ENCODE measurements at places on chromosomes 11 and 22.

GRCh38 chr11:61538636-61538961, 30.1 kb downstream of the LRRC10B start:
- no peak for DNase-seq

DNA sequence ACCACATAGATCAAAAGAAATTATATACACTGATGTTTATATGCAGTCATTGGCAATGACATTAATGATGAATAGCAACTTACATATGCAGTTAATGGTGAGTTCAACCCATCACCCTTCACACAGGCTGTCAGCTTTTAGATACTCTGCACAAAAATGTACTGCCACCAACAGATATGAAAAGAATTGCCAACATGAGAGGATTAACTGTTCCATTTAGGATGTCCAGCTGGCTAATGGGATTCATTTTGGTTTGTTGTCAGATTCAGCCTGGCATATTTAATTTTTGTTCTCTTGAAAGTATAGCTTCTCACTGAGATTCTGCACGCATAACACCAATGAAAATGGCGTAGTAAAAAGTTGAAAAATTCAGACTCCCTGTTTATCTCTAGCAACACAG, 554.0 kb upstream of the ARHGAP42 start:
- DNase-seq: no peak

- DNase-seq: no peak
Measured at GRCh38 chr11:116473206-116473769, 299.5 kb downstream of the BUD13 start.

DNA sequence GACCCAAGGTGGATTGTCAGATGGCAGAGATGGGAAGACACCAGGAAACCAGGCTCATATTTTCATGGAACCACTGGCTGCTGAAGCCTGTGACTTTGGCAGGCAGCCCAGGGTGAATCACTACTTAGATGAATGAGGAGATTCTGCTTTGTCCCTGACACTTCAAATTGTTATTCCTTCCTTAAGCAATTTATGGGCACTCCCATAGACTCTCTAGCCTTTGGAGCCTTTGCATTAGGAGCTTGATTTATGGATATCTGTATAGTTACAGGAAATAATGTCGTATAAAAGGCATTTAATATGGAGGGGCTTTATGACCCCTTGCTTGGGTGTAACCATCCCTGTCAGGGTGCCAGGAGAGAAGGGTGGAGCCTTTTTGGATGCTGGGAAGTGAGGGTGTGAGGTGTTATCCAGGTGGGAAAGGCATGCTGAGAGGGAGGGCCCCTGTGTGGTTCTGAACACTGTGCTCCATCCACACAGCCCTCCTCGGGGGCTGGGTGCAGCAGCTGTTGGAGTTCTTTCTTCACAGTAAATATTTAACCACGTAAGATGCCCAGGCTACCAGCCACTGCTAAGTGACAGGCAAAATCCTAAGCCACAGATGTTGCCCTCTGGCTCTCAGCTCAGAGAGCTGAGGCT, 35.3 kb downstream of the IL18 start:
- no peak for DNase-seq

DNA sequence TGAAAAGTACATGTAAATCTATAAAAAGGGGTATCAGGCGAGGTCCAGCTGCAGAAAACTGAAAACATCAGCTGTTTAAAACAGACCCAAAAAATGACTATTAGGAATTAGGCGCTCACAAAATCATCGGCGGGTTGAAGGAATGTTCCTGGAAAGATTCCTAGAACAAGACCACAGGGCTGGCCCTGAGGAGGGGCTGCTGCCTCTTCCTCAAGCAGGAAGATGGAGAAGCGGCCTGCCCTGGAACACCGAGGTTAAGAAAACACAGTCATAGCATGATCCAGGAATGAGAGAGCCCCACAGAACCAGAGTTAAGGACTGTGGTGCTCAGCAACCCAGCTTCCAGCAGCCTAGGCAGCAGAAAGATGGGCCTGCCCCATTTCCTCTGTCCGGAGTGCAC, 78.4 kb downstream of the C11orf91 start:
- no peak for DNase-seq

- DNase-seq: no peak
Measured at GRCh38 chr11:6733326-6734275, 38.2 kb downstream of the OR2AG2 start.

DNA sequence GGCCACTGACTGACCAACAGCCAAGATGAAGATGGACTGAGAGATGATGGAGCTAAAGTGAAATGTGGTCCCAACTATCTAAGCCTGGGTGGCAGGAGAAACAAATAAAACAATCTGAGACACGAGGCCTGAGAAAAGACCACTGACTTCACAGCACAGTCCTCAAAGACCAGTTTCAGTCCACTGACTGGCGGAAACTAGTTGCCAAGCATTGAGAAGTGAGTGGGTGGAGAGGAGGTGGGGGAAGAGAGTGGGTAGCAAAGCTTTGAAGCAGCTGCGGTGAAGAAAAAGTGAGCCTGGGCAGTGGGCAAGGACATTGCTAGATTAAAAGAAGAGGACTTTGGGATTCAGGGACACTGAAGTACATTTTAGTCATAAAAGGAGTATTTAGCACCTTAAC, 1.9 kb downstream of the MS4A1 start:
- DNase-seq: peak; percentile 82

DNA sequence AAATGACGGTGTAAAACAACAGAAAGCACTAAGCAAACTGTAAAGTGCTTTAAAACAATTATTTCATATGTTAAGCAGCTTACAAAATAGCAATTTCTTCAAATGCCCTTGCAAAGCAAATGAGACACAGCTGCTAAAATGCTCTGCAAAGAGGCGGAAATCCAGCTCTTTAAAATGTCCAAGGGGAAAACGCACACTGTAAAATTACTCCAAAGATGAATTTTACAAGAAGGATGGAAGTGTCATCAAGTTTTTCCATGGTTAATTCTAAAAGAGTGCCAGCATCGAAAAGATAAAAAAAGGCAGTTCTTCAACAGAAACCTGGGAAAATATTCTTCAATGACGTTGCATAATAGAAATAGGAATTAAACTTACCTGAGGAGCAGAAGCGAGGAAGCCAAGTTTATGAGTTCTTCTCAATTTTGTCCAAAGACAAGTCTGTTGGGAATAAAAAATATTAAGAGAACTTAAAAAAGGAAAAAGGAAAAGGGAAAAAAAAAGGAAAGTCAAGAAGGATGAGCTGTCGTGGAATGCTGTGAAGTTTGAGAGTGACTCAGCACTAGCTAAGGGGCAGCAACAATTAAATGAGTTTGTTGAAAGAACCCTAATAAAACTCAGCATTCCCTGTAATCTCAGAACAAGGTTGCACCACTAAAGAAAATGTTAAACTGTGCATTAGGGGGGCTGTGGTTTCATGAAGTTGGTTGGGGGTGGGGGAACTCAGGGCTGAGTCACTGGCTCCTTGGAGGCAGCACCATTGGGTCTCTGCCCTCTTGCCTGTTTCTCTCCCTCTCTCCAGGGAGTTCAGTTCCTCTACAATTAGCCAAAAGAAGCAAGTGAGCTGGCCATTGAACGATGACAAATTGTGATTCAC, 64.2 kb upstream of the BLID start:
- DNase-seq: no peak

GRCh38 chr11:78314762-78315161, 102.9 kb downstream of the GAB2 start:
- no peak for DNase-seq

DNA sequence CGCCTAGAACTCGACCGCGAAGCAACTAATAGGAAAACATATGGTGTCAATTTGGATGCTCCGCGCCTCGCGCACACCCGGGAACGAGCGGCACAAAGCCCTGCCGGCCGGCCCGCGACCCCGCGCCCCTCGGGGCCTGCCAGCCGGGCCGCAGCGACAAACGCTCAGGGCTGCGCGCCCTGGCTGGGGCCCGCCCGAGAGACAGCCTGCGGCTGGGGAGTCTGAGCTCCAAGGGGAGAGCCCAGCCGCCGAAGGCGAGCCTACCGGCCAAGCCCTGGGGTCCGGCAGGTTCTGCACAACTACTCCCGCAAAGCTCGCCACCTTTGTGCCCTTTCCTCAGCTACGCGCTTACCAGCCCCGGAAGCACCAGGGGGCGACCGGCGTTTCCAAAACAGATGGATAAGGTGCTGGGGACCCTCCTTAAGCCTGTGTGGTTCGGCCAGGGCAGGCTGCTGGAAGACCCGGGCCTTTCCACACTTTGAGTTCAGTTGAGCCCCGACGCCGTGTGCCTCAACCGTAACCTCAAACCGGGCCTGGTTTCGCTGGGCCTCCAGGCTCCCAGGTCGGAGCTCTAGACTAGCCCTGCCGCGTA, 6.0 kb downstream of the PAX6 start:
- DNase-seq: no peak

- DNase-seq: peak; percentile 75
Measured at GRCh38 chr22:30444632-30445437, 19.3 kb downstream of the MTFP1 start.

DNA sequence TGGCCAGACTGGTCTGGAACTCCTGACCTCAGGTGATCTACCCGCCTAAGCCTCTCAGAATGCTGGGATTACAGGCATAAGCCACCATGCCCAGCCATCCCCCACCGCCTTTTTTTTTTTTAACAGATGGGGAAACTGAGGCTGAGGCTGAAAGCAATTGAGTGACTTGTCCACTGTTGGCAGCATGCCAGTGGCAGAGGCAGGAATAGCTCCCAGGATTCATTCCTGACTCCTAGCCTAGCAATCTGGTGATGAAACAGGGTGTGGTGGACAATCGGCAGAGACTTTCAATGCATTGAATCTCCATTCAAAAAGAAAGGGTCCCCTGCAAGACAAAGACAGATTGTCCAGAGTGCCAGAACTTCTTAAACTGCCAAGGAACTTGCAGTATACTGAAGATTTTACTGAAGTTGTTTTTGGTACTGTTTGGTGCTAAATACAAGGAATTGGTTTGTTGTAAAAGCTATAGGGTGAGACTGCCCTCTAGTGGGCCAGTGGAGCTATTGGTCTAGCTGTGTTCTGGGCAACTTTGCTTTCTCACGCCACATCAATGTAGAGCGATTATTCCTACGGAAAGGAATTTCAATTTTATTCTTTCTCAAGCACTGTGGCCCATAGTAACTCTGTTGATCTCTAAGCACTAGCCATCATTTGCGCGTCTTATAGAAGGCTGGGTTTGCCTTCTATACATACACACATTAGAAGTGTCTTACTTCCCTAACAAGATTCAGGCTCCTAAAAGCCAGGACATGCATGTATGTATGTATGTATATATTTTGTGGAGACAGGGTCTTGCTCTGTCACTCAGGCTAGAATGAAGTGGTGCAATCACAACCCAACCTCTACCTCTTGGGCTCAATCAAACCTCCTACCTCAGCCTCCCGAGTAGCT, 21.0 kb downstream of the C22orf31 start:
- peak; percentile 84 for DNase-seq

- DNase-seq: peak; percentile 53
Measured at GRCh38 chr11:109939166-109939810, 153.9 kb upstream of the ZC3H12C start.

DNA sequence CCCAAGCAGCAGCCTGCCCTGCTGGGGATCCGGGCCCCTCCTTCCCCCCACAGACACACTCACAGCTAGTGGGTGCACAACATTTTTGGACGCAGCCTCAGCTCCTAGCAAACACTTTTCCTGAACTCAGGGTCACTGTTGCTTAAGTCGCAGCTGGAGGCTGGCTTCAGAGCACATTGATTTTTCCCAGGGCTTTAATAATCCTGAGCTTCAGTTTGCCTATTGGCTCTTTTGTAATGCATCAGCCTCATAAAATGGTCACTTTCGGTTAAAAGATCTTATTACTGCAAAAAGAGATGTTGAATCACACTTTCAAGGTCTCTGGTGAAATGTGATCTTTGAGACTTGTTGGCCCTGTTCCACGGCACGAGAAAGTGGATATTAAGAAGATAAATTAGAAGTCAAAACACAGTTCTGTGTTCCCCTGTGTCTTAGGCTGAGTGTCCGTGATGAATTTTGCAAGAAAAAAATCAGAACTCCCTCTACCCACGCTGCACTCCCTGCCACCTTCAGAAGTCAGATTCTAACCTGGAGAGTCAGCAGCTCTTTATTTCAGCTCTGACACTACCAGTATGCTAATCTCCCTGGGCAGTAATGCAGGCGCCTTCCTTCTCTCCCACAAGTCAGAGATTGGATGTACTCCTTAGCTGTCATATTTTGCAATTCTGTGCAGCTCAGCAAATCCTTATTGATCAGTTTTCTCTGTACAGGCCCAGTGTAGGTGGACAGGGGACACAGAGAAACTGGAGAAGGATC, 158.2 kb upstream of the E2F8 start:
- DNase-seq: no peak

GRCh38 chr11:110991661-110992355, 253.7 kb upstream of the POU2AF2 start:
- DNase-seq: no peak

GRCh38 chr11:17371614-17372013, 16.8 kb downstream of the KCNJ11 start:
- DNase-seq: no peak

DNA sequence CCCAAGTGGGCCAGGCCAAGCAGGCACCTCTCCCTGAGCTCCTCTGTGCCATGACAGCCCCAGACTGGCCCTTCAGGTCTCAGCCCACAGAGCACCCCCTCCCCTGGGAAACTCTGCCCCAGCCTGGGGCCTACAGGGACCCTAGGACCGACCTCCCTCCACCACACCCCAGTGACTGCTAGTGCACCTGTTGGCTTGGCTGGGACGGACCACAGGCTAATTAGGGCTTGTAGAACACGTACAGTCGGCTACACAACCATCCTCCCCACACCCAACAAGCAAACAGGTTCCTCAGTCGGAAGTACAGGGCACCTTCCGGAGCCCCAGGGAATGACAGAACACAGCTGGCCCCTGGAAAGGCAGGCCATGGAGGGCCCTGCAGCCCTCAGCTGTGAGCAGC, 4.3 kb downstream of the SBF1 start:
- DNase-seq: peak; percentile 53

- DNase-seq: no peak
Measured at GRCh38 chr11:16047073-16047472, 309.3 kb downstream of the SOX6 start.

DNA sequence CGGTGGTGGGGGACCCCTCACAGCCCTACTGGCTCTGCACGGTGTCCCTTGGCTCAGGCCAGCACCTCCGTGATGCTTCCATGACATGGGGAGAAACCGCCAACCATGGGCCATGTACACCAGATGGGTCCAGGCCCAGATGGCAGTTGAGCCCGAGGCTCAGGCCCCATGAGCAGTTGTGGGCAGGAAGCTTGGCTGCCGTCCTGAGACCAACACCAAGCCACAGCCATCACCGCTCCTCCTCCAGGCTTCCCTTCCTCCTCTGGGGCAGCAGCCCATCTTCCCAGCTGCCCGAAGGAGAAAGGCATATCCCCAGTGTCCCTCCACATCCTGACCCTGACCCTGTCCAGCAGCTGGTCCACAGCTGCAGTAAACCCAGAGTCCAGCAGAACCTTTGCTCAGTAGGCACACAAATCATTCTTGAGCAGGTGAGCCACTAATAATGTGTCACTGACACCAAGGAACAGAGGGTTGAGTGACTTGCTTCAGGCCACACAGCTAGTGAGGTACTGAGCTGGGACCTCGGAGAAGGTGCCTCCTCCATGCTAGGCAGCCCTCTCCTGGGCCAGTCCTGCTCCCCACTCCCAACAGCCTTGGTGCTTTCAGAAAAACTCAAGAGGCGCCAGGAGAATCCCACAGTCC, 204.9 kb downstream of the CTTN start:
- no peak for DNase-seq

- DNase-seq: no peak
Measured at GRCh38 chr11:13225038-13226001, 52.3 kb upstream of the BMAL1 start.
